ENCODE measurements at places on chromosomes 1 and 21. TPM values are rescaled to one million over a fixed set of nuclear protein-coding genes. Genes with fewer than 3 reads are reported as not detected.

OR14K1 gene
- not detected for total RNA-seq

CR2 gene
- not detected for total RNA-seq

FCRLB gene
- total RNA-seq, result 6.8 TPM

ERICH3 gene
- total RNA-seq, result not detected

RHEX gene
- 1.3 TPM for total RNA-seq

PTPRC gene
- not detected for total RNA-seq

All from mesangial cell (primary cell).